ENCODE measurements at places on chromosomes 12 and 14.

DNA sequence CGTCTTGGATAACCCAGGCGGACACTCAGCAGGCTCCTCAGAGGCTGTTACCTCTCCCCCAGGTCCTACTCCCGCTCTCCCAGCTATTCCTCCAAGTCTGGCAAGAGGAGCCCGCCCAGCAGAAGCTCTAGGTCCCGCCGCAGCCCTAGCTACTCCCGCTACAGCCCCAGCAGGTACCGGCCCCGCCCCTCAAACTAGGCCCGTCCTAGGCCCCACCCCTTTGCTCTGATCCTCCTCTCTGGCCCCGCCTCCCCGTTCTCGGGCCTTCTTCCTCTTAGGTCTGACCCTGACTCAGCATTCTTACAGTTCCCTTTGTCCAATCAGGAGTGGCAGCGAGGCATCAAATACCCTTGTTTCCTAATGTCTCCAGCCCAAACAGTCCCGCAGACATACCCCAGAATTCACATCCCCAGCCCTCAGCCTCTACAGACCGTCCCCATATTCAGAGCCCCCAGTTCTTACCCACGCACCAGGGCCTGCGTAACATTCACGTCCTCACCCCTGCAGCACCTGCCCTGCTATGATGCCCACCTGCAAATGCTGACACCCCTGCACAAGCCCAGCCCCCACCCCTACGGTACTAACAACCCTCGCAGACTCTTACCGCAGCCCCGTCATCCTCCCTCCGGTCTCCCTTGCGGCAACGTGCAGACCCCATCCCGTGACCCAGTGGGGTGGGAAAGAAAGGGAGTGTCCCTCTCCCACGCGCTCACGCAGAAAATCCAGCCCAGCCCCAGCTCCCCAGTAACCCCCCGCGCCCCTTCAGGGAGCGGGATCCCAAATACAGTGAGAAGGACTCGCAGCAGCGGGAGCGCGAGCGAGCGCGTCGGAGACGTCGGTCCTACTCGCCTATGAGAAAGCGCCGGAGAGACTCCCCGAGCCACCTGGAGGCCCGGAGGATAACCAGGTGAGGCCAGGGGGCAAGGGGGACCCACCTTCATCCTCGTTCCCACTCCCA lies 25.0 kb upstream of the HSPB8 start:
- DNase-seq, result no peak

DNA sequence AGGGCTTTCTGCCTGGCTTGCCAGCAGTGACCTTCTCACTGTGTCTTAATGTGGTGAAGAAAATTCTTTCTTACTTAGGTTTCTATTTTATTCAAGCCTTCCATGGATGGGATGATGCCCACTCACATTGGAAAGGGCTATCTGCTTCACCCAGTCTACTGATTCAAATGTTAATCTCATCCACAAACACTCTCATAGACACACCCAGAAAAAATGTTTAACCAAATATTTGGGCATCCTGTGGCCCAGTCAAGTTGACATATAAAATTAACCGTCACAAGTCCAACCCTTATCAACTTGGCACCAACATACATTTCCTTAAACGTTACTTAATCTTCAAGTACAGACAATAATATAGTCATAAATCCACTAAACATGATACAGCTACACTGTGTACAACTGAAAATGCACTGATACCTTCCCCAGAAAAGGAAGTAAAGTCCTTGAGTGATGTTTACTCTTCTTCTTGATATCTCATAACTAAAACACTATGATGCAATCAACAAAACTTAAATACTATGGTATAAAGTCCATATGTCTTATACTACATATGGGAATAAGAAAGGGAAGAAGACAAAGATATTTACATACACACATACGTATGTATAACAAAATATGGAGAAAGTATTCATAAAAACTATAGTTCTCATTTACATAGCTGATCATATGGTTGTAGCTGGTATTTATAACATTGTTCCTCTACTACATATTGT lies 394.7 kb upstream of the NOVA1 start:
- DNase-seq, result no peak

- no peak for DNase-seq
These were observed 372.8 kb downstream of the TMEM132D start for GRCh38 chr12:129530984-129531383.

DNA sequence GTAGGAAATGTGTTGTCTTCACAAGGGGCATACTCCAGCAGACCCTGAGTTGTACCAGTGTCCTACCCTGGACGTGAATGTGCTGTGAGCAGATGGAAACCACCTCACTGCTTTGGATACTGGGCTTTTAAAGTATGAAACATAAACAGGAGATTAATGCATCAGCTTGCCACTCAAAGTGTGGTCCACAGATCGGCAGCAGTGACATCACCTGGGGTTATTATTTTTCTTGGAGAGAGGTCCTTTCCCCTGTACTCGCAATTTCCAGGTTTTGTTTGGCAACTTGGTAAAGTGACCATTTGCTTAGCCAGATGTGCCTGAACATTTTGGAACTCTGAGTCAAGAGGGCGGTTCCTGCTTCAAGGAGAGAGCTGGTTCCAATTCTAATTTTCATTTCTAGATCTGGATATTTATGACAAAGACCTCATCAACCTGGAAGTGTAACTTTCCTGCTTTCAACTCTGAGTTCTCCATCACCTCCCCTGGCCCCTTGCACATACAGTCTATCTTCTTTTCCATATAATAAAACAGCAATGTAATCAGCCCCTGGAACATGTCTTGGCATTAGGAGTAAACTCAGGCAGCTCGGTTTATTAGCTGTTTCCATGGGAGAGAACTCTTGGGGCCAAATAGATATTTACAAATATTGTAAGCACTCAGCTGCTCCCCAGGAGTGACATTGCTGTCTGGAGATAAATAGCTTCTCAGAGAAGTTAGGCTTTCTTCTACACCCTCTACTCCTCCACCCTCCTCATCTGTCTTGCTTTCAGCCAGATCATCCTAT lies 237.0 kb upstream of the TBX3 start:
- no peak for DNase-seq

GRCh38 chr12:25388183-25388582 lies 137.5 kb upstream of the KRAS start:
- no peak for DNase-seq

DNA sequence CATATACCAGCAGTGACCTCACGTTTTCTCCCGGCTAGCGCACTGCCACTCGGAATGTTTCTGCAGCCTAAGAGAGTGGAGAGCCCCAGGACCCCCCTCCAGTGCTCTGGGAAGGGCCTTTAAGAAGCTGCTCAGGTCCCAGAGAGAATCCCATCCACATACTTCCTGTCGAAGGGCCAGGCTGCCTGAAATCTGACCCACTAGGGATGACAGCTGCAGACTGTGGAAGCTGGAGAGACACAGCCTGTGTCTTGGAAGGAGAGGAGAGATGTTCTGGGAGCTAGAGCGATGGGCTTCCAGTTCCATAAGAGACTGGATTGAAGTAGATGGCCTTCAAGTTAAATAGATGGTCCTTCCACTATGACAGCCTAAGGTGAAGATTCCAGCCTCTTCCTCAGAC lies 54.4 kb downstream of the IQSEC3 start:
- no peak for DNase-seq

Data from CD8-positive, alpha-beta T cell (primary cell).